Testis (tissue), 5 donors: ENCODE measurements at places on chromosomes 1 and 21.

DNA sequence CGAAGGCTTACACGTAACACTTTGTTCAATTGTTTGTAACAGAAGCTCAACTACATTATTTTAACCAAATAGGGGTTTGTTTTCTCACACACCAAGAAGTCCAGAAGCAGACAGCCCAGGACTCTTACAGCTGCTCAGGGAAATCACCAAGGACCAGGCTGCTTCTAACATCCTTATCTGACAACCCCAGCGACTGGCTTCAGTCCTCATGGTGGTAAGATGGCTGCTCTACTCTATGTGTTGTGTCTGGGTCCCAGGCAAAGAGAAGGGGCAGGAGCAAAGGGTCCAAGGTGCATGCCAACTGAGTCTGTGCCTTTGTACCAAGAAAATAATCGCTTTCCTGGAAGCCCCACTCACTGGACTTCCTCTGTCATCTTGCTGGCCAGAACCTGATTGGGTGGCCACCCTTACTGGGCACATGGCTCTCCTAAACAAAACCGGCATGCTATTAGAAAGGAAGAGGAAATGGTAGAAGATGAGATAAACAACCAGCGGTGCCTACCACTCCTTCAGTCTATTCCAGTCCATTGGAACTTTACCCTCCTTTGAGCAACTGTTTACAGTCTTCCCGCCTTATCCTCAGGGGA is 34.1 kb upstream of the LRRC8D start:
- no peak for DNase-seq

- DNase-seq, result no peak
Observed at GRCh38 chr1:29487291-29487690, 251.0 kb downstream of the PTPRU start.

GRCh38 chr1:50699795-50700194 is 260.3 kb downstream of the FAF1 start:
- DNase-seq, result no peak

GRCh38 chr1:20753589-20753988 is 21.1 kb upstream of the SH2D5 start:
- DNase-seq, result no peak

DNA sequence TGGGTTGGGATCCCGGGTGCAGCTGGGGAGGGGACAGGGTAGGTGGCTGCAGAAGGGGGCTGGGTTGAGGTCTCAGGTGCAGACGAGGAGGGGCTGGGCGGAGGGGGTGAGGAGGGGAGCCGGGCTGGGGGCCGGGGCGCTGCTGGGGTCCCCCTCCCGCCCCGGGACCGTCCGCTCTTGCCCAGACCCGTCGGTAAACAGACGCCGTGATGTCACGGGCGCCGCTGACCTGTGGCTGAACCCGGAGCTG is 22.3 kb downstream of the DHRS3 start:
- DNase-seq, result no peak

GRCh38 chr21:39078322-39079065 is 104.8 kb downstream of the PSMG1 start:
- no peak for DNase-seq

GRCh38 chr1:72936151-72936740 is 653.9 kb upstream of the NEGR1 start:
- no peak for DNase-seq

DNA sequence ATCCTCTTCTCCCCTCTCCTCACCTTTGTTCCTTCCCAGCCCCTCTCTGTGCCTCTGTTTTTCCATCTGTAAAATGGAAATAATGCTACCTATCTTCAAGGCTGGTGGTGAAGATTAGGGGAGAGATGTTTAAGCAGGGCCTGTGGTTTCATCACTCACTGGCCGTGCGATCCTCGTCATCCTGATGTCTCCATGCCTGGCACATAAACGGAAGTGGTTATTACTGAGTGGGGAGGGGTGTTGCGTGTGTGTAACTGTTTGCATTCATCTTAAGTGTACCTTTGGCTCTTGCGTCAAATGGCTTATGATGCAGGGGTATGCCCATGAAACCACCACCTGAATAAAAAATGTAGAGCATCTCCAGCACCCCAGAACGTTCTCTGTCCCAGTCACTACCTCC is 17.2 kb upstream of the C1QA start:
- DNase-seq, result no peak

- DNase-seq, result no peak
Observed at GRCh38 chr1:49106445-49106844, 329.8 kb upstream of the BEND5 start.

DNA sequence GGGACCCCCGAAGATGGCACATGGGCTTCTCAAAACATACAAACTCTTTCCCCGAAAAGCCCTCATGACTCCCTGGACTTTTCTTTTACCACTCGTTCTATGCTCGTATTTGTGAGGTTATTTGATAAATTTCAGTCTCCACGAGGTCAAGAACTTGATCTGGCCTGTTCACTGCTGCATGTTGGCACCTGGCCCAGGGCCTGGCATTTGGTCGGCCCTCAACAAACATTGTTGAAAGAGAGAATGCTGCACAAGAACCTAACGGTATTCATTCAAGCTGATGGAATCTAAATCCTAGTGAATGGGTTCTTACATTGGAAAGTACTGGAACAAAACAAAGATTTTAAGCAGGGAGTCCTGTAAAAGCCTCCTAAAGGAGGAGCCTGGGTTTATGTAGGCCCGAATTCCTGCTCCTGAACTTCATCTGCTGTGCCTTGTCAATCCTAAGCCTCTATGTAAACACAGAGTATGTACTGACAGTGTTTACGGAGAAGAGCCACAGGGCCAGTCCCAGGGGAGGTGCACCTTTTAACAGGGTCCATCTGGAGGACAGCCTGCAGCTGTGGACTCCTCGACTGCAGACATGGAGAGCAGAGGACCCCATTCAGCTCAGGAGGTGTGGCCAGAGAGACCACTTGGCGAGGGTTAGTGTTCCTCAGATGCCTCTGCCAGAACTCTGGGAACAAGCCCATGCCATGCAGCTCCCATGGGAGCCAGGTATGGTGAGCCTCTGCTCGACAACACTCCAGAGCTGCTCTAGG is 46.9 kb downstream of the L1TD1 start:
- no peak for DNase-seq

DNA sequence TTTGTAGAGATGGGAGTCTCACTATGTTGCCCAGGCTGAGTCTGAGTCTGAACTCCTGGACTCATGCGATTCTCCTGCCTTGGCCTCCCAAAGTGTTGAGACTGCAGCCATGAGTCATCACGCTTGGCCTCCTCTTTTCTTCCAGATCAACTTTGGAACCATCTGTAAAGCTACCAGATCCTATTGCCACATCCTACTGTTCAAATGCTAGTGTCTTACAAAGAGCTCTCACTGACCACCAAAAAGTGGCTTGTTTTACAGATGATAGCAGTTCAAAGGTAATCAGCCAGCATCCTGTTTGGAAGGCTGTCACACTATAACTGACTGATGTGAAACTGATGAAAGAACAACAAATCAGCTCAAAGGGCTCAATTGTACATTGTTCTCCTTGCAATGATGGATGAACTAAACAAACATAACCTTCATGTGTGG is 221.6 kb downstream of the AKT3 start:
- no peak for DNase-seq

DNA sequence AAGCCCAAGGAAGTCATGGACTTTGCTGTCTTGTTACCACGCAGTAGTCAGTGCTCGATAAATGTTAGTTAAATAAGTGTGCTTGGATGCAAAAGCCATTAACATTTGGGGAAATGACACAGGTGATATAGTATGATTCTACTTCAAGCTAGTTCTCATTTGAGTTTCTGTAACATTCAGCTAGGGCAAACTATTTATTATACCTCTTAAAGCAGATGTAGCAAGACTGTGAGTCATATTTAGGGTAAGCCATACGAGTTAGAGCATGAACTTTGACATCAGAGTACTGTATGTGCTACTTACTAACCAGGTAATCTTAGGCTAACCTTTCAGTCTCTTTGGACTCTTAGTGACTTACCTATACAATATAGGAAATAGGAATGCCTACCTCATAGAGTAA is 21.0 kb downstream of the CLCA4 start:
- DNase-seq, result no peak

GRCh38 chr1:205350691-205351141 is 6.0 kb downstream of the KLHDC8A start:
- no peak for DNase-seq

- DNase-seq, result no peak
Observed at GRCh38 chr1:43962324-43962723, 7.5 kb upstream of the DPH2 start.

GRCh38 chr1:209012443-209013196 is 570.9 kb upstream of the CAMK1G start:
- DNase-seq, result no peak

DNA sequence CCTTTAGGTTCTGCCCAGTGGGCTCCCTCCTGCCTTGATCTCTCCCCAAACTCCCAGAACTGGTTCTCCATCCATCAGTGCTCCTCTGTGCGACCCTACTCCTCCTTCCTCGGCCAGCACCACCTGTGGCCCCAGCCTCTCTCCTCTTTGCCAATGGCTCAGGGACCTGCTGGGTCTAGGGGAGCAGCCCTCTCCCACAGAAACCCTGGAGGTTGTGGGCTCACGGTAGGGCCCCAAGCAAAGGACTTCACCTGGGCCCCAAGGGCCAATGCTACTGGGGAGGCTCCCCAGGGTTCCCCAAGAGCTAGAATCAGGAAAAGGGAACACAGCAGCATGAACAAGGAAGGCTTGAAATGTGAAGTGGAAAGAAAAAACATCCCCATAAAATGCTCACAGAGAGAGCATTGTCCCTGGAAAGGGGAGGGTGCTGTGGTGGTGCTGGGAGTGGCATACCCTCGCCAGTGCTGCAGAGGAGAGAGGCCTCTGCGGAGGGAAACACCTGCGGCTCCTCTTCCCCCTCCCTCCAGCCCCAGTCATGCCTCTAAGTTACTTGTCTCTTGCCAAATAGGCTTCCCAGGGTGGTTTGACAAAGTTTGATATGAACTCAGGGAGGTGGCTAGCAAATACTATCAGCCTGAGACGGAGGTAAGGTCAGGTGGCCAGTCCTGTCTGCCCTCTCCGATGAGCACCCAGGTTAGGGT is 2.5 kb downstream of the TMEM63A start:
- DNase-seq, result no peak

- no peak for DNase-seq
Observed at GRCh38 chr21:40660461-40660860, 186.5 kb downstream of the DSCAM start.

DNA sequence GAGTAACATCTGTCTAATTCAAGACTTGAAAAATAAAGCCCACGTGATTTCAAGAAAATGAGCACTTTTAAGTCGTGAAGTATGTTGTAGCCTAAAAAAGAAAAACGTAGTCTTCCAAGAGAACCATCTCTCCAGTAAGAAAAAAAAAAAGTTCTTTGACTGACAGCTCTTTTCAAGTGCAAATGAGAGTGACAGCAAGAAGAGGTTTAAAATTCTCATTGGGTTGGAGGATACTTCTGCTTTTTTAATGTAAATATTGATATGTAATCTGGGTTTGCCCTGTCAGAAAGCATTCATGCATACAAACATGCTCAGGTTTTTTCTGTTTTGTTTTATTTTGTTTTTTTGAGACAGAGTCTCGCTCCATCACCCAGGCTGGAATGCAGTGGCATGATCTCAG is 32.3 kb upstream of the PRDM2 start:
- no peak for DNase-seq

DNA sequence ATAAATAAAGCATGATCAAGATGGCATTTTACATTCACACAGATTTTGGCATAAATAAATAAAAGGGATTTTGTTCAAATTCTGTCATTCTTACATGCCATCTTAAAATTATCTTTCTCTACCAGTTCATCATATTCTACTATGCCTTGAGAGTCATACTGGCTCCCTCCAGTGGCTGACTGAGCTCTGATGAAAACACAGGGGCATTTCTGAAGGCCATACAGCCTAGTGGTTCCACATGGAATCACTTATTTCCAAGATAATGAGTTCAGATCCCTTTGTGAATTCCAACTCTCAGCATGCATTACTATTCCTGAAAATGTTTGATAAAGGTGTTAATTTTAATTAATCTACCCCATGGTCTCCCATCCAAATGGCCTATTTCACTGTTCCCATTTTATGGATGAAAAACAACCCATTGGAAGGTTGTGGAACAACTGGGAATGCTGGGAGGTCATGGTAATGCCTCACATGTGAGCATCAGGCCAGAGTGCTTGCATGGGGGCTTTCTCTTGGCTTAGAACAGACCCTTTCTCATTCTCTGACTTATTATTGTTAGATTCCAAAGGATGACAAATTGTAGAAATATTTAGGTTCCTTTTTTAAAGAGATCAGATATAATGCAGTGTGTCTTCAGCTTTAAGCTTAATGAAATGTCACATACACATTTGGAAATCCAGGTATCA is 622.4 kb upstream of the PKN2 start:
- peak; percentile 78 for DNase-seq

DNA sequence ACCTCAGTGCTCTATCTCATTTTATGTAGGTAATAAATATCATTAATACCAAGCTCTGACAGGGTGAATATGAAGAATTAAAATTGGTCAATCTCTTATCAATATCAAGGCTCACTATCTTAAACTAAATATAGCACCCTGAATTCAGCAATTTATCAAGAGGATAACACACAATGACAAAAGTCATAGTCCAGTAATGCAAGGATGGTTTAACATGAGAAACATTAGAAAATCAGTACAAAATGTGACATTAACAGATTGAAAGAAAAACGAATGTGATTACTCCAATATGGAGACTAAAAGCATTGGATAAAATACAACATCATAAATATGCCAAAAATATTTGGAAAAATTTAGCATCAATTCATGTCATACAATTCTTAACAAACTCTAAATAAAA is 53.9 kb downstream of the OBSCN start:
- DNase-seq, result no peak

DNA sequence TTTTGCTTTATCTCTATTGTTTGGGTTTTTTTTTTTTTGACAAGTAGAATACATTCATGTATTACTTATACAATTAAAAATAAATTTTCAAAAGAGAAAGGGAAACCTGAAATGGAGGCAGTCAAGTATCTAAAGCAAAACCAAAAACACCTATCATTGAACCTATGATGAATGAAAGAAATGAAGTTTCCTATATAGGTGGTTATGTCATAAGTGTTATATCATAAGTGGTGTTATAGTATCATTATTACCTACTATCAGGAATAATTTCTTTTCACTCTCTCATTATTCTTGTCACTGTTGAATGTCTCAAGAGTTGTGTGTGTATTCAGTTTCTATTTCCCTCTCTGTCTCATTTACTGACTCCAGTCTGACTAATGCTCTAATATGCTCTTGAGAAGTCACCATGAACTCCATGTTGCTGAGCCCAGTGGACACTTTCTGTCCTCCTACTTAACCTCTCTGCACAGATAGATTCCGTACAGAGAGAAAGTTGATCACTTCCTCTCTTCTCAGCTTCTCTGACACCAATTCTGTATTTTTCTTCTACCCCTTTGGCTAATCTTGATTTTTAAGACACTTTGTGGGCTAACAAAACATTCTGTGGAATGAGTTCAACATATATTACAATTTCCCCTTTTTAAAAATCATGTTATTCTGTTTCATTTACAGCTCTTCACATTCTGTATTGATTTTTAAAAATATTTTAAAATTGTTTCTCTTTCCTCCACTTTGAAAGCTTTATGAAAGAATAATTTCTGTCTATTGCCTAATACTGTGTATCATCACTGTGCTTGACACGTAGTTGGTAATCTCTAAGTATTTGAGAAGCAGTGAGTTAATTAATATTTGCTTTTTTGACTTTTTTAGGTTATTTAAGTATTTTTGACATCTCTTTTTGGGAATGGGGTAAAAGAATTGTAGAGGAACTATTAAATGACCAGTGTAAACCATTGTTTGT is 50.1 kb downstream of the RASAL2 start:
- DNase-seq, result no peak

GRCh38 chr1:168032029-168032428 is 95.2 kb upstream of the MPC2 start:
- DNase-seq, result no peak
